ENCODE measurements at places on chromosomes 11 and 22.

- H3K27me3 ChIP-seq, result no peaks in the 10 kb centered on the region
- no peak overlapping the region for H3K4me3 ChIP-seq
- no peak overlapping the region for H3K27ac ChIP-seq
- peaks cover 28% of the 10 kb centered on the region for H3K36me3 ChIP-seq
These were observed 38.3 kb downstream of the ATG13 start for GRCh38 chr11:46655631-46656030.

GRCh38 chr22:37965940-37966664, 12.6 kb downstream of the POLR2F start:
- H3K27ac ChIP-seq, result peak overlapping the region; percentile 87
- no peak for DNase-seq
- peaks cover 33% of the 10 kb centered on the region for H3K36me3 ChIP-seq
- peaks cover 22% of the 10 kb centered on the region for H3K4me1 ChIP-seq
- H3K4me3 ChIP-seq, result no peak overlapping the region

DNA sequence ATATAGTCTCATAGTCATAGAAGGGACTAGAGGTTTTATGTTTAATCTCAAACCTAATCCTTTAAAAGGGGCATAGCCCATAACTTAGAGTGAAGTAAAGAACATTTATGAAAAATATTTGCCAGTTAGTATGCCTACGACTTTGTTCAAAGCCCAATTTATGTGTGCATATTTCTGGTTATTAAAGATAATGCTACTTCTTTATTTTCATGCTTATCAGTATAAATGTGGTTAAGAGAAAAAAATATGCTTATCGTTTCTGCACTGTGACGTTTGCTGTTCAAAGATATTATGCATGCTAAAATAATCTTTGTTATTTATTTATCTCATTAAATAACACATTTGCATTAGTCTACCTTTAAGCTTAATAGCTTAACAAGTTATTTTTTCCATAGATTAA, 343.9 kb downstream of the DYNC2H1 start:
- no peaks in the 10 kb centered on the region for H3K4me1 ChIP-seq
- no peak overlapping the region for H3K4me3 ChIP-seq
- no peaks in the 10 kb centered on the region for H3K27me3 ChIP-seq
- H3K27ac ChIP-seq, result no peak overlapping the region
- DNase-seq, result no peak

DNA sequence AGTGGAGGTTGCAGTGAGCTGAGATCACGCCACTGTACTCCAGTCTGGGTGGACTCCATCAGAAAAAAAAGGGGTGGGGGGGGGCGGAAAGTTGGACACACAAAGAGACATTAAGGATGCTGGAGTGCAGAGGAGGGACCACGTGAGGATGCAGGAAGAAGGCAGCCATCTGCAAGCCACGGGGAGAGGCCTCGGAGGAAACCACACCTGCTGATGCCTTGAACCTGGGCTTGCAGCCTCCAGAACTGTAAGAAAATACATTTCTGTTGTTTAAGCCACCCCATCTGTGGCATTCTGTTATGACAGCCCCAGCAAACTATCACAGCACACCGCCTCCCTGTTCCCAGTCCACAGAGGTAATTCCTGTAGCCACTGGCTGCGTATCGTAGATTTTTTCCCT, 9.2 kb upstream of the STIP1 start:
- no peaks in the 10 kb centered on the region for H3K27me3 ChIP-seq
- no peak overlapping the region for H3K4me3 ChIP-seq
- no peak for DNase-seq
- H3K4me1 ChIP-seq, result peaks cover 12% of the 10 kb centered on the region

- H3K27me3 ChIP-seq, result no peaks in the 10 kb centered on the region
- H3K4me1 ChIP-seq, result peaks cover 36% of the 10 kb centered on the region
- no peaks in the 10 kb centered on the region for H3K36me3 ChIP-seq
- H3K4me3 ChIP-seq, result no peak overlapping the region
These were observed 73.7 kb downstream of the PHF21A start for GRCh38 chr11:46047520-46047919.

All from chondrocyte (in vitro differentiated cells).